NCI-H1417 treated with DMSO at 0.1 percent for 48 hours (cell line): ENCODE measurements at places on chromosomes 13 and 19.

DNA sequence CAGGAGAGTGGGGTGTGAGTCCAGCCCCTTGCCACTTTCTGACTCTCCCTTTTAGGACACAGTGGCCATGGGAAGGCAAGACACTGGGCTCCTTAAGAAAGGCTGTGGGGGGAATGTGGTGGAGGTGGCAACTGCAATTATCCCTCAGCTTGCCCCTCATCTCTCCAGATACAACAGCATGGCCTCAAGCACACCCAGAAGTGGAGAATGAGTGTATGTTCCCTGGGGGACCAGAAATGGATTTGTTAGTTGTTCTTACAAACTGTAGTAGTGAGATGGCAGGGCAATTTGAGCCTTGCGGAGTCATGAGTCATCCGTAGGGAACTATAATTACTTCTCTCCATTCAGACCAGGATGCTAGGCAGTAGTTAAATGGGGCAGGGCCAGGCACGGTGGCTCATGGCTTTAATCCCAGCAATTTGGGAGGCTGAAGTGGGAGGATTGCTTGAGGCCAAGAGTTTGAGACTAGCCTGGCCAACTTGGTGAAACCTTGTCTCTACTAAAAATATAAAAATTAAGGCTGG lies 25.6 kb upstream of the CXCL17 start:
- no peak for DNase-seq

DNA sequence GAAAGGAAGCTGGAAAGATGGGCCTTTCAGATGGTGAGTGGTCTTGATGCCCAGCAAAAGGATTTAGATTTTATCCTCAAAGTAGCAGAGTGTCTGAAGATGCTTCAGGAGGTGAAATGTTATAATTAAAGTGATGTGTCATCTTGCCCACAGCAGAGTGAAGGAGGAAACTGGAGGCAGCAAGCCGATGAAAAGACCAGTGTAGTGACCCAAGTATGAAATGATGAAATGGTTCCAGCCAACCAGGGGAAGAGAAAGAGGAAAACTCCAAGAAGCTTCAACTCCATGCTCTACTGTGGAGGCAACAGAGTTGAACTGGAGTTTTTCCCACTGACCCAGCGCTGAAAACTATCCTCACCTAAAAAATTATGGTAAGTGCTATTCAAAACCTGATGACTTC lies 66.7 kb downstream of the FOXO1 start:
- no peak for DNase-seq

DNA sequence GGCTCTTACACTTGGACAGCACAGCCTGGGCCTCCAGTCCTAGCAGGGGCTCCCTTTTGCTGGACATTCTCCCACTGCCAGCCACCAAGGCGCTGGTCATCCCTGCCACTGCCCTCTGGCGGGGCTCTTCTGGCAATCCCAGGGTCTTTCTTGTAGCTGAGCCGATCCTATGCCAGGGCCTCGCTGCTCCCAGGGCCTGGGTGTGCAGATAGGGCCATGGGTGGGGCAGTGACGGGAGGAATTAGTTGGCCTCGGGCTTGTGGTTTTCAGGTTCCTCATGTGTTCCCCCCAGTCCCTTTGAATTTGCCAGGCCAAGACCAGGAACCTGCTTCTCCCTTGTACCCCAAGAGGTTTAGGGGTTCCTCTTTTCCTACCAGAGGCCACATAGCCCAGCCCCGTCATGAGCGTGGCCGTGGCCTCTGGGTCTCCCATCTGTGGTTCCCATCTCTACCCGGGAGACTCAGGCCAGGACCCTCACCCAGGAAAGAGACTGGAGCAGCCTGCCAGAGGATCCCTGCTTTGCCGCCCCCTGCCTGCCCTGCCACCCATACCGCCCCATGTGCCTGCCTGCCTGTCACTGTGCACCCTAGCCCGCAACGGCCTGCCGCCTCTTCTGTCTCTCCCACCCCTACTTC lies 26.2 kb downstream of the TMED1 start:
- DNase-seq = no peak

DNA sequence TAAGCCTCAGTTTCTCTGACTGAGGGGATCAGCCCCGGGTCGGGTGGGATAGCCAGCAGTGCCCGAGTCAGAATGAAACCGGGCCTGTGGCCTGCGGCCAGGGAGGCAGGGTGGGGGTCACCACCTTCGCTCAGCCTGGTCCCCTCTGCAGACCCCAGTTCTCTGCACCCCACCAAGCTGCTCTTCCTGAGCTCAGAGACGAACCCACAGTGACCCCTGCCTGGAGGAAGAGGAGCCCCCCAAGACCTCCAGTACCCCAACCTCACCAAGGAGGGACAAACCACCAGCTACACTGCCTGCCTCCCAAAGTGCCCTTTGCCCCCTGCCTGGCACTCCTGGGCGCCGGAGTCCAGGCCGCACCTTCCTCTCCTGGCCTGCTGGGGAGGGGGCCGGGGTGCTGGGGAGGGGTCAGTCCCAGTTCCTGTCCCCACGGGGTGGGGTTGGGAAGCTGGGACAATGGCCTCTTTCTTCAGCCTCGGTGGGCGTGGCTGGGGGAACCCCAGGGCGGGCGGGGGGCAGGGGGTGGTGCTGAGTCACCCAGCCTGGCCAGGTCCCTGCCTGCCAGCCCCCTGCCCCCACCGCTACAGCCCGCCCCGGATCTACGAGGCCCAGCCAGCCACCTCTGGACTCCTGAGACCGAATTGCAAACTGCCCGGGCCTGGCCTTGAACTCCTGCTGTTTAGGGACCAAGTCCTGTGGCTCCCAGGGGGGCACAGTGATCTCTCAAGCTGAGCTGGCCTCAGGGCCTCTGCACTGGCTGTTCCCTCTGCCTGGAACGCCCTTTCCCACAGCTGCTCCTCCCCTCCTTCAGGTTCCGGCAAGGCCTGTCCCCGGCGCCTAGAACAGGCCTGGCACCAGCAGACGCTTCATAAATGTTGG lies 14.3 kb downstream of the ZBTB7A start:
- no peak for DNase-seq

- no peak for DNase-seq
Observed at GRCh38 chr13:78636495-78636894, 22.5 kb downstream of the OBI1 start.

- DNase-seq = no peak
Observed at GRCh38 chr13:29422015-29422414, 173.5 kb downstream of the SLC7A1 start.

DNA sequence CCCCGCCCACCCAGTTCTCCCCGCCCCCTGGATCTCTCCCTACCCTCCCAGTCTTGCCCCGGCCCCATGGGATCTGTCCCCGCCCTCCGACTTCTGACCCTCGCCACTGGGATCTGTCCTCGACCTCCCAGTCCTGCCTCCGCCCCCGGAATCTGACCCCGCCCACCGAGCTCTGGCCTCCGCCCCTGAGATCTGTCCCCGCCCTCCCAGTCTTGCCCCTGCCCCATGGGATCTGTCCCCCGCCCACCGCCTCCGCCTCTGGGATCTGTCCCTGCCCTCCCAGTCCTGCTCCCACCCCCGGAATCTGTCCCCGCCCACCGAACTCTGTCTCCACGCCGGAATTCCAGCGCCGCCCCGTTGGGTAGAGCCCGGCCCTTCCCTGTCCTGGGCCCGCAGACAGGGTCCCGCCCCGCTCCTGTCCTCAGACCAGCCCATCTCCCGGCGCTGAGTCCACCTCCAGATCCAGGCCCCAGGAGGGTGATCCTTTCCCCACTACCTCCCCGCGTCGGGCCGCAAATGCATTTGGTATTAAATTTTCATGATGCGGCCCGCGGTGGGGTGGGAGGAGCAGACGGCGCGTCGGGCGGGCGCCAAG lies 1.5 kb upstream of the SLC17A7 start:
- DNase-seq = no peak

DNA sequence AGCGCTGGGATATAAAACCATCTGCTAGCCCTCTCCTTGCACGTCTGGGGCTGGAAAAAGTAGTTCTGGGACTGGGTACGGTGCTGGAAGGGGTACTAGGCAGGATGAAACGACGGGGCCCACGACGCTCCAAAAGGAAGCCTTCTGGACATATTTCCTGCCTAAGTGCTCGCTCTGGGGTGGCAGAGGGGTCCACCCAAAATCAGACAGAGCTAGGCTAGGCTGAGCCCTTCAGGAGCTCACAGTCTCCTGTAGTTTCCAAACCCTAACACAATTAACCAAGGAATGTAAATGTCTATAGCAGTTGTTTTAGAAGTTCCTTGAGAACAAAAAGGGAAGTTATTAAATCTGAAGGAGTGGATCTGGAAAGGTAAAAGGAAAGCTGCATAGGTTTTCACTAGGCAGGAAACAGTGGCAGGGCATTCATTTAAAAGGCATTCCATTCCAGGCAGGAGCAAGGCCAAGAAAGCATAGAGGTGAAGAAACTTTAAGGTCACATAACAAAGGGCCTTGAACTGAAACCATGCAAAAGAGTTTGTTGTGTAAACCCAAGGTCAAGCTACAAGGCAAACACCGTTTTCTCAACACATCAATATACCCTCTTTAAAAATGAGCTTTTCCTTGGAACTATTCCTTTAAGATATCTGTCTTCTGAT lies 634 bp upstream of the DIAPH3 start:
- no peak for DNase-seq

- DNase-seq = no peak
Observed at GRCh38 chr19:4969292-4969771, 419 bp downstream of the KDM4B start.

DNA sequence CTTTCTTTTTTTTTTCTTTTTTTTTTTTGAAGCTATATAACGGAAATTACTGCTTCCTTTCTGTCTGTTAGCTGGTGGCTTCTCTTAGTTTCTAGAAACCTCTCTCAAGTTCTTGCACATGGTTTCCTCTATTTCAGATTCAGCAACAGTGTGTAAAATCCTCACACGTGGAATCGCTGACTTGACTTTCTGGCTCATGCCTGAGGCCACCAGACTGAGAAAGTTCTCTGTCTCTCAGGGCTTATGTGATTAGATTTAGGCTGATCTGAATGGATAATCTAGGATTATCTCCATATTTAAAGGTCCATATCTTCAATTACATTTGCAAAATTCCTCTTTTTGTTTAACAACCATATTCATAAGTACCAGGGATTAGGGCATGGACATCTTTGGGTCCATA lies 856.3 kb upstream of the SLITRK6 start:
- no peak for DNase-seq

GRCh38 chr13:89066868-89067466 lies 1395.8 kb downstream of the SLITRK5 start:
- DNase-seq = peak; percentile 6

DNA sequence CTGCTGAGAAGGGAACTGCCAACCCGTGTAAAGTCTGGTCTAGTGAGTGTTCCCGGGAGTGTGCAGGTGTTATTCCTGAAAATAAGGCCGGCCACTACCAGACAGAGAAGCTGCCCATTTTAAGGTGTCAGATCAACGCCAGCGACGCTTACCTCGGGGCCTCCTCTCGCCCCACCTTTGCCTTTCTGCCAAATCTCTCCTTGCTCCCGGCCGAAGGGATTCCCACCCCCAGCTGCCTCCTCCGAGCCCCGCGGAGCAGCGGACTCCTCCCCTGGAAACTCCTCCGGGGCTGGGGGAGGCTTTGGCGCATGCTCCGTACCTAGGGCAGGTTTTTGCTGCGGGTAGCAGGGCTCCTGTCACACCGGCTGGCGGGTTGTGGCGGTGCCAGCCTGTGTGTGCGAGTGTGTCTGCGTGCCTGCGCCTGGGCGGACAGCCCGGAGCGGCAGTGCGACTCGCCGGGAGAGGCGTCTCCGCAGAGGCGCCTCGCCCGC lies at the start of gene HS6ST3:
Gene HS6ST3, plus strand, starts transcription at position 359 of the 491 bp plus-strand sequence.
- DNase-seq = no peak

GRCh38 chr19:39864118-39864517 lies 17.9 kb upstream of the FBL start:
- DNase-seq = no peak

GRCh38 chr13:50284540-50284939 lies 269.3 kb downstream of the KCNRG start:
- no peak for DNase-seq

- DNase-seq = no peak
Observed at GRCh38 chr13:59464926-59465325, 698.8 kb downstream of the DIAPH3 start.

DNA sequence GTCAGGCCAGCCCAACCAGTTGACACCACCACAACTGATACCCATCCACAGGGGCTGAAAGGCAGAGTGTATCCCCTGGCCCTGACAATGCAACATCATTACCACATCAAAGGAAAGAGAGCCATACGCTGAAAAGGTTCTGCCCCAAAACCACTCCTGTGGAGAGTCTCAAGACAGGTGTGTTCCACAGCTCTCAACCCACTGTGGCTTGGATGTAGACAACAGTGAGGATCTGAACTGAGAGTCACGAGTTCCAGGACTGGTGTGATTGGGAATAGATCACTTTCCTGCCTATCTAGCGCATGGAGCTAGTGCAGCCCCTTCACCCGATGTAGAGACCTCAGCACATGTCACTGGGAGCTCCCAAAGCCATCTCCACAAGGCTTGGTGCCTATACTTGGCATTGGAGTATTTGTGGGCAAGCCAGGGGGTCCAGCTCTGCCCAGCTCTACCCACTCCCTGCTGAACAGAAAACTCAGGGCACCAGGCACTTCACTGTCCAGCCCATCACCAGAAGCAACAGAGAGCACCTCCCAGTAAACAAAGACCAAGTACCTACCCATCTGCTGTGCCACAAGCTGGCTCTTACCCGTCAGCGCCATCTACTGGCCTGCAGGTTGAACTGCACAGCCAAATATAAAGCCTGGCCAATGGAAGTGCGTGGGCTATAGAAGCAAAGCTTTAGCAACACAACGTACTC lies 579.5 kb downstream of the UQCRFS1 start:
- DNase-seq = no peak

DNA sequence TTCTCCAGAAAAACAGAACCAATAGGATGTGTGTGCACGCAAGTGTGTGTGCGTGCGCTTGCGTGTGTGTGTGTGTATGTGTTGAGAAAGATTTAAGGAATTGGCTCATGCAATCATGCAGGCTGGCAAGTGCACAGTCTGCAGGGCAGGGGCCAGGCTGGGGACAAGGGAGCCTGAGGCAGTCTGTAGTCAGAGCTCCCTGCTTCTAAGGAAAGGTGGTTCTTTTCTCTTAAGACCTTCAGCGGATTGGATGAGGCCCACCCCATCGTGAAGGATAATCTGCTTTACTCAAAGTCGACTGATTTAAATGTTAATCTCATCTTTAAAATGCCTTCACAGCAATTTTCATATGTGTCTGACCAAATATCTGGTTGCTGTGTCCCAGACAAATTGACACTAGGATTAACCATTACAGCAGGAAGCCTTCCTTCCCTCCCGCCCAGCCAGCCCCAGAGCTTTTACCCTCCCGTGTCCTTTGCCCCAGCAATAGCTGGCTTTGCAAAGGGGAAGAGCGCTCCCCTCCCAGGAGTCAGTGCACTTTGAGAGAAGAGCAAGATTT lies 15.0 kb upstream of the NAXD start:
- no peak for DNase-seq

DNA sequence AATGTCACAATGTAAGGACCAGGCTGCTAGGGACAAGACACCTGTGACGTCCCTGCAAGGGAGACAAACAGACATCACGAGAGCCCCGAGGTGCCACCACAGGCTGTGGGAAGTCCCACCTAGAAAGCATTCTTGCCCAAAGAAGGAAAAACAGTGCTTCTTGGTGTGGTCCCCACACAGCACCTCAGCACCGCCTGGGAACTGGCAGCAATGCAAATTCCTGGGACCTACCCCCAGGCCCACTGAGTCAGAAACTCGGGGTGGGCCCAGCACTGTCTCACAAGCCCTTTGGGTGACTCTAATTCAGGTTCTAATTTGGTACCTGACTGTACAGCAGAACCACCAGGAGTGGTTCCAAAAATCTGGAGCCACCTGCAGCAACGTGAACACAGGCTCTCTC lies 13.8 kb upstream of the CCNP start:
- DNase-seq = no peak
